ENCODE measurements at places on chromosomes 1 and 21. TPM values are rescaled to one million over a fixed set of nuclear protein-coding genes. Genes with fewer than 3 reads are reported as not detected.

Gene USP16
- total RNA-seq, result 31.7 TPM

Gene CHIA
- total RNA-seq, result not detected

DNA sequence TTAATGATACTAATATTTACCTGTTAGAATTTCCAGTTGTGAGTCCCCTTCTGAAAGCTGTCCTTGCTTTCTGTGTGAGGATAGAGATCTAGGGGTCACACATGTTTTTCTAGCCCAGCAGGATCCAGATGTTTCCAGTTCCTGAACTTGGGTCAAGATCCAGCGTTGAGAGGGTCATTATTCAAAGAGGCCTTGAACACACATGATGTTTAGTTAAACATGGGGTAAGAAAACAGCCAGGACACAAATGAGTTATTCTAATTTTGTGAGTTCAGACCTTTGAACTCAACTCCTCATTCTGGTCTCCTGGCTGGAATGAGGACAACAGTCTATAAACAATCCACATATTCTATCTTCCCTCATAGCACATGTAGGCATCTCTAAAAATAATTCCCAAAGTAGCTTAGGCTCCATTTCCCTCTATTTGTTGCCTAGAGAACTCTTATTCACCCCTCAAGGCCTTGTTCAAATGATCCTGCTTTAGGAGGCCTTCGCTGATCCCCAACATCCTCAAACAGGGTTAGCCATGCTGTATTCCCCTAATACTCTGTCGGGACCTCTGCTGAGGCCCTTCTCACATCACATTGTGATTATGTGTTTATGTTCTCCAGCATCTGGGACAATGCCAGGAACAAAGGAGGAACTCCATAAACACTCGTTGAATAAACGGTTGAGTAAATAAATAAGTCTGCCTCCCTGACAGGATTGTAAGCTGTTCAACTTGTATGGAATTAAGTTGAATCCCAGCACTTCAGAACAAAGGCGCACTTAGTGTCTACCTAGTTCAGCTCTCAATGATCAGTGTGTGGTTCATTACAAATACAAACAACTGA is 15.0 kb upstream of the KCNN3 start:
- H3K27me3 ChIP-seq, result no peaks in the 10 kb centered on the region
- H3K4me3 ChIP-seq, result no peak overlapping the region
- no peak overlapping the region for H3K27ac ChIP-seq

DNA sequence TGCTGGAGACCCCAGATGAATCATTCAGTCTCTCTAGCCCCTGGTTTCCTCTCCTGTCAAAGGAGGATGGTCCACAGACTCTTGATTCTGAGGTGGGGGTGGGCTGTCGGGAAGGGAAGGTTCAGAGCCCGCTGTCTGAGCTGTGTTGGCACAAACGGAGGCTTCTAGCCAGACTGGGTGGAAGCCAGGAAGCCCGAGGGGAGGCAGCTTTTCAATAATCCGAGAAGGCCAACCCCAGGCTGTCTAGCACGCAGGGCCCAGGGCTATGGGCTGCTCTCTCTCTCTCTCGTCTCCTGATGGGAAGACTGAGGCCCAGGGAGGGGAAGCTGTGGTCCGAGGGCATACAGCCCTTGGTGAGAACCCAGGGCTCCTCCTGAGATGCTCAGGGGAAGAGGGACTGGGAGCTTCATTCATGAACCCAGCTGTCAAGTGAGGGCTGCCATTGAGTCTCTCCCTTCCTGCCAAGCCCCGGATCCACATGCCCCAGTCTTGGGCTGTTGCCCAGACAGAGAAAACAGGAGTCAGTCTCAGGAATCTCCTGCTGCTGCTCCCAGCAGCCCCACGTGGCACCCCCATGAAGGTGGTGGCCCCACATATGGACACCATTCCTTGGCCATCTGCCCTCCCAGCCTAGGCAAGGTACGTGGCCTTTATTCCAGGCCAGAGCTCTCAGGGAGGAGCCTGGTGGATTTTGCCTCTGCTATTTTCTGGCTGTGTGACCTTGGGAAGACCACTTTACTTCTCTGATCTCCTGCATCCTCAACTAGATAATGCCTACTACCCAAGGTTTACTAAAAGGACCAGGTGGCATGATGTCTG is 44.4 kb downstream of the RAP1GAP start:
- peaks cover 3% of the 10 kb centered on the region for H3K27me3 ChIP-seq
- DNase-seq, result no peak
- H3K4me1 ChIP-seq, result peaks cover 9% of the 10 kb centered on the region
- H3K4me3 ChIP-seq, result no peak overlapping the region
- H3K36me3 ChIP-seq, result no peaks in the 10 kb centered on the region

DNA sequence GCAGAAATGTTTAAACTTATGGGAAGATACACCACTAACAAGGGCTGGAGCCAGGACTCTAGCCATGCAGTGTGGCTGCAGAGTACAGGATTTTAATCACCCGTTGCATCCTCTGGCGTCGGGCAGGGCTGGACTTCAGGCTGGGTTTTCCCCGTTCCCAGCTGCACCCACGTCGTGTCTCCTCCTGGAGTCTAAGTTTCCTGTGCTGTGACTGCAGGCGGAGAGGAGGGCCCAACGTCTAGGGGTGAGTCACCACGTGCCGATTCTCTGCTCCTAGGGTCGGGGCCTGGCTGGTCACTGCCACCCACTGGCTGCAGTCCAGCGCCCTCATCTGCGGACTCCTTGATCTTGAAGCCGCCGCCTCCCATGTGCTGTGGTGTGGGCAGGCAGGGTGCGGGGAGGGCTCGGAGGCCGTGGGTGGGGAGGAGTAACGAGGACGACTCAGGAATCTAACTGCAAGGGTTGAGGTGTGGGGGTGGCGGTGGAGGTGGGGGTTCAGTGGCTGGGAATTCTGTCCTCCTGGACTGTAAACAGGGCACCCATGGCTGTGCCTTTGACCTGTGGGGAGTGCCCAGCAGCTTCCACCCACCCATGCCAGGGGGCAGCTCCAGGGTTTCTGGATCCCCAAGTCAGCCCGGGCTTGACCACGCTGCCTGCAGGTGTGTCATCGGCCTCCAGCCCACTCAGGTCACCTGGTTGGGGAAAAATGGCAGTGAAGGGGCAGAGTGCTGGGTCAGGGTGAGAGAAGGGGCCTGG is 77.8 kb downstream of the ALPL start:
- no peak overlapping the region for H3K27ac ChIP-seq
- H3K4me3 ChIP-seq, result no peak overlapping the region
- no peaks in the 10 kb centered on the region for H3K4me1 ChIP-seq
- H3K36me3 ChIP-seq, result no peaks in the 10 kb centered on the region

Gene LCE2B
- total RNA-seq, result not detected

DNA sequence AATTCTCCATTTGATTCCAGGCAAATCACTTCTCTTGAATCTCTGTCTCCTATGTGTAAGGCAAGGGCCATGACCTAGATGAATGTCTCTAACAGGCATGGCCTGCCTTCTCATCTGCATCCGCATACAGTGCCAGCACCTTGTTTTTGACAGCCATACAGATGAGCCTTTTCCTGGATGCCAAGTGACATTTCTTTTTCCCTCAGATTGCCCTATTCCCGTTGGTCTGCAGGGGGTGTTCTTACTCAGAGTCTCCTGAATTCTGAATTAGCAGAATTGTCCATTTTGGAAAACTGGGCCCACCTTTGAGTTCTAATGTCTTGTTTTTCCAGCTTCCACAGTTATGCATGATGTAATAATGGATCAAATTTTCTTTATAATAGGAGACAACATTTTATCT is 88.0 kb upstream of the ADAR start:
- H3K27me3 ChIP-seq, result no peaks in the 10 kb centered on the region
- no peak overlapping the region for H3K27ac ChIP-seq
- no peaks in the 10 kb centered on the region for H3K36me3 ChIP-seq

Gene OPRD1
- total RNA-seq, result 1.8 TPM

Gene SELL
- total RNA-seq, result not detected

DNA sequence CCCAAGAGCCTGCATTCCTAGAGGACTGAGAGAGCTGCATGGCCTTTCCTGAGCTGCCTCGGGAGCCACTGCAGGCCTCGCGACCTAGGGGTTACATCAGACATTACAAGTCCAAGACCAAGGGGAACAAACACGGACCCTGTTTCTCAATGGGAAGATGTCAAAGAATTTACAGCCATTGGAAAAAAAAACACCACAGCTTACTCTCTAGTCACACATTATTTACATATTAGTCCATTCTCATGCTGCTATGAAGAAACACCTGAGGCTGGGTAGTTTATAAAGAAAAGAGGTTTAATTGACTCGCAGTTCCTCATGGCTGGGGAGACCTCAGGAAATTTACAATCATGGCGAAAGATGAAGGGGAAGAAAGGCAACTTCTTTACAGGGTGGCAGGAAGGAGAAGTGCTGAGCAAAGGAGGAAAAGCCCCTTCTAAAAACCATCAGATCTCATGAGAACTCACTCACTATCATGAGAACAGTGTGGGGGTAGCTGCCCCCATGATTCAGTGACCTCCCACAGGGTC is 8.4 kb upstream of the PRMT2 start:
- peaks cover 6% of the 10 kb centered on the region for H3K36me3 ChIP-seq
- no peaks in the 10 kb centered on the region for H3K4me1 ChIP-seq
- H3K4me3 ChIP-seq, result no peak overlapping the region
- H3K27ac ChIP-seq, result no peak overlapping the region

GRCh38 chr1:198211696-198212095 is 54.9 kb downstream of the NEK7 start:
- H3K36me3 ChIP-seq, result peaks cover 21% of the 10 kb centered on the region
- H3K4me3 ChIP-seq, result no peak overlapping the region
- no peaks in the 10 kb centered on the region for H3K4me1 ChIP-seq
- H3K27me3 ChIP-seq, result no peaks in the 10 kb centered on the region

Gene KRTAP19-3
- total RNA-seq, result not detected

DNA sequence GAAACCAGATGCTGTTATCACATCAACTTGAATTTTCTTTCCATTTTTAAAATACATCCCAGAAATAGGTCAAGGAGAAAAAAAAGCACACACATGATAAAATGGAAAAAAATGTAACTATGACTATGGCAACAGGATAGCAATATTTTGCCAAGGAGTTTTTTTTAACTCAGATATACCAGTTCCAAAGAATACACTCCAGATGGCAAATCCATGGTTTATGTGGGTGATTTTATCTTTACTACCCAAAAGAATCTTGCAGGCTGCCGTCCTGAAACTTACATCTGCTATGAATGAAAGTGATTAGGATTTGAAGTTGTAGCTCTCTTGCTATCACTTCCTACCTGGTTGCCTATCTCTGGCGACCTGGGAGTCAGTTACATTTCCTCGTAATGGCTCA is 91.0 kb upstream of the PLPPR4 start:
- no peaks in the 10 kb centered on the region for H3K27me3 ChIP-seq
- DNase-seq, result no peak
- H3K4me3 ChIP-seq, result no peak overlapping the region
- no peaks in the 10 kb centered on the region for H3K4me1 ChIP-seq
- H3K36me3 ChIP-seq, result no peaks in the 10 kb centered on the region

- H3K27me3 ChIP-seq, result peaks cover 49% of the 10 kb centered on the region
- H3K4me1 ChIP-seq, result 0 out of 2 replicates have a peak, but pooled peaks cover 3% of the 10 kb centered on the region
- H3K4me3 ChIP-seq, result peak within 1 kb of the TSS; percentile 70
- H3K36me3 ChIP-seq, result no peaks in the 10 kb centered on the region
Measured at GRCh38 chr1:112508278-112509004, at the start of gene WNT2B. Gene WNT2B (plus strand): TSS chr1:112508965. CDS start chr1:112509263, 298 bp downstream.

DNA sequence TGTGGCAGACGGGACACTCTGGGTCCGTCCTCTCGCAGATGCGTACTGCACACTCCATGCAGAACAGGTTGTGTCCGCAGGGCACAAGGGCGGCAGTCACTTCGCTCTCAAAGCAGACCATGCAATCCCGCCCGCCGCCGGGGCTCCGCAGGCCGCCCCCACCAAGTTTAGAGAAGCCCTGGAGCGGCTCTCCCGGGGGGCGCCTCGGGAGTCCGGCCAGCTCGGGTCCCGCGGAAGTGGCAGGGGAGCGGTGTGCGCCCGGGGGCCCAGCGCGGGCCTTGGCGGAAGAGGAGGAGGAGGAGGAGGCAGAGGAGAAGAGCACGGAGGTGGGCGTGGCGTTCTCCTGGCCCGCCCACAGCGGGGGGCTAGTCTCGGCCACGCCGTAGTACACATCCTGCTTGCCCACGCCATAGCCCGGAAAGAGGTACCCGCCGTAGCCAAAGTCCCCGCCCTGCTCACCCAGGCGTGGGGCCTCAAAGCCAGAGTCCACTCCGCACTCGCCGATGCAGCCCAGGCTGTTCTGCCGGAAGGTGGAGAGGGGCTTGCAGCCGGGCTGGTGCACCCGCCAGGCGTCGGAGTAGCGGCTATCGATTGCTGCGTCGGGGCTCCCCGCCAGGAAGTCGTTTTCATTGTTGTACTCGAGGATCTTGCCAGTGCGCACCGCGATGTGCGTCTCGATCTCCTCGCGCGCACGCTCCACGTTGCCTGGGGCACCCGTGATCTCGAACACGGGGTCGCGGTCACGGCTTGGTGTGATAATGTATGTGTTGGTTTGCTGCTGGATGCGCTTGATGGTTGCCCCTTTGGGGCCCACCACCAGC is 5.4 kb downstream of the MEX3A start:
- DNase-seq, result peak; percentile 80
- peak overlapping the region; percentile 65 for H3K4me3 ChIP-seq
- H3K4me1 ChIP-seq, result peaks cover 32% of the 10 kb centered on the region
- no peaks in the 10 kb centered on the region for H3K27me3 ChIP-seq

Gene C1orf105
- total RNA-seq, result not detected

Gene AADACL4
- total RNA-seq, result not detected

DNA sequence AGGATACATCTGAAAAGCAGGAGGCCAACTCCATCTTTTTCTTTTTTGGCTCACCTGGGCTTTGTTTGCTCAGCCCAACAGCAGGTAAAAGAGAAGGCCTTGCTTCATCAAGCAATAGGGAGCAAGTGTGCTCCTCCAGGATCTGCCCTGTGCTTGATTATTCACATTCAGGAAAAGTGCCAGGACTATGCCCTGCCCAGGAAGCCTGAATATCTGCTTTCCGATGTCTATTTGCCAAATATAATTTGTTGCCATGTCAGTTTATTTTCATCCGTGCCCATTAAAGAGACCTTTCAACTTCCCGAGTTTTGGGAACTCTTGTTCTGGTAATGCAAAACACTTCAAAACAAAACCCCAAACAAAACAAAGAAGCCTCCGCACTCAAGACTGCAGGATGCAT is 185.3 kb downstream of the CDC7 start:
- no peak overlapping the region for H3K27ac ChIP-seq
- H3K4me1 ChIP-seq, result peaks cover 8% of the 10 kb centered on the region
- no peaks in the 10 kb centered on the region for H3K27me3 ChIP-seq
- no peaks in the 10 kb centered on the region for H3K36me3 ChIP-seq
- no peak overlapping the region for H3K4me3 ChIP-seq

Gene LMX1A
- total RNA-seq, result not detected

Gene FYB2
- 0.33 TPM for total RNA-seq

Gene FCAMR
- total RNA-seq, result not detected

- no peaks in the 10 kb centered on the region for H3K27me3 ChIP-seq
- H3K4me1 ChIP-seq, result no peaks in the 10 kb centered on the region
- H3K36me3 ChIP-seq, result peaks cover 5% of the 10 kb centered on the region
- H3K4me3 ChIP-seq, result no peak overlapping the region
- no peak for DNase-seq
Measured at GRCh38 chr1:219114014-219114413, 59.7 kb upstream of the LYPLAL1 start.

Gene RUNX3
- total RNA-seq, result 0.35 TPM

- no peaks in the 10 kb centered on the region for H3K36me3 ChIP-seq
- H3K27ac ChIP-seq, result no peak overlapping the region
- no peak overlapping the region for H3K4me3 ChIP-seq
- DNase-seq, result peak; percentile 63
Measured at GRCh38 chr1:165162671-165163241, 193.8 kb downstream of the LMX1A start.

Gene LY9
- total RNA-seq, result not detected

Data from H9 (cell line).